ENCODE measurements at places on chromosomes 5 and 9.
A peak's percentile ranks its signal among the peaks of the same experiment; 100 is the strongest.

- no peak for DNase-seq
Measured at GRCh38 chr5:68225188-68225910, 9.8 kb downstream of the PIK3R1 start.

DNA sequence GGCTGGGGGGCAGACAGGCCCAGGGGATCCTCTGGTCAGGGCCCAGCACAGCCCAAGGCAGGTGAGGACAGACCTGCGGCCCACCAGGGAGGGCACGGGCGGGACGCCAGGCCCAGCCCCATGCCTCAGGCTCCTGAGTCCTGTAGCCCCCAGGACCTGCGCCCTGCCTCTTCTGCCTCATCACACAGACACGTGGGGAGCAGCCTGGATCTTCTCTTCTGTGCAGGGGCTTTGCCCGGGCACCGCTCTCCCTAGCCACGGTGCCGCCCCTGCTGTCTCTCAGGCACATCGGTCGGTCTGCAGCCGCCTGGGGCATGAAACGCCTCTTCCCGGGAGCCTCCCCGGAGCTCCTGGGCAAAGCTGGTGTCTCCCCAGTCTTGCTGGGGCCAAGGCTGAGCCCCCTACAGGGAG is 40.2 kb upstream of the EGFL7 start:
- no peak for DNase-seq

GRCh38 chr9:12766357-12766756 is 8.5 kb upstream of the LURAP1L start:
- DNase-seq, result no peak

- no peak for DNase-seq
Measured at GRCh38 chr5:141403387-141403786, 809 bp downstream of the PCDHGA9 start.

- DNase-seq, result no peak
Measured at GRCh38 chr9:118108971-118109370, 404.8 kb downstream of the TLR4 start.

DNA sequence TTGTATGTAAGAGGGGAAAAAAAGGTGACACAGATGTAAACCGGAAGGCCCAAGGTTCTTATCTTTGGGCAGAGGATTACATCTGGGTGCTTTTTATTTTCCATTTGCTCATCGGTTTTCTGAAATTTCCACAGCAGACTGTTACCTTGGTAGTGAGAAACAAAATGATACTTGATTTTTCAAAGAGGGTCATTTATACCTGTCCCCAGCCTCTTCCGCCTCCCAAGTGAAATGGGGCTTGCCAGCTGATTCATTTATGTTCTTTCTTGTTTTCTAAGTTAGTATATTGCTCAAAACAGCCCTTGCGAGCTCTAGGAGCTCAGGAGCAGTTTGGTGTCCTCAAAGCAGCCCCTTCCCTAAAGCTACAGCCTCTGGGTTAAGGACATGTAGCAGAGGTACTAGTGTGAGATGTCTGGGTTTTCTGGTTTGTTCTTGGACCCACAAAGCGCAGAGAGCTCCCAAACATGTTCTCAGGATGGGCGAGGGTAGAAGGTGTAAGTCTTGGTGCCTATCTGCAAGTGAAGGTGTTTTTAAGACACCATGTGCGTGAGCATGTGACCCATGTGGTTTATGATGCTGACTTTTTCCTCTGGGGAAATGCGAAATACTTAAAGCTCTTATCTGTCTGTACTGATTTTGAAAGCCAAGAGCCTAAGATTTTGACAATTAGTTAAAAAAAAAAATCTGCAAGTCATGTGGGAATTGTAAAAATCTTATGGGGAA is 38.3 kb downstream of the DAPK1 start:
- peak; percentile 56 for DNase-seq

DNA sequence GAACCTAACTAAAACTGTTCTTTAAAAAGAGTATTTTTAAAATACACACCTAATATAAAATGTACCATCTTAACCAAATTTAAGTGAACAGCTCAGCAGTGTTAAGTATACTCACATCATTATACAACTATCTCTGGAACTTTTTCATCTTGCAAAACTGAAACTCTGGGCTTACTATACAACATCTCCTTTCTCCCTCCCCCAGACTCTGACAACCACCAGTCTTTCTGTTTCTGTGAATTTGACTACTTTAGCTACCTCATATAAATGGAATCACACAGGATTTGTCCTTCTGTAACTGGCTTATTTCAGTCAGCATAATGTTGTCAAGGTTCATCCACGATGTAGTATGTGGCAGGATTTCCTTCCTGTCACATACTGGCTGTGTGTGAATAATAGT is 93.5 kb downstream of the FOXD1 start:
- DNase-seq, result no peak

DNA sequence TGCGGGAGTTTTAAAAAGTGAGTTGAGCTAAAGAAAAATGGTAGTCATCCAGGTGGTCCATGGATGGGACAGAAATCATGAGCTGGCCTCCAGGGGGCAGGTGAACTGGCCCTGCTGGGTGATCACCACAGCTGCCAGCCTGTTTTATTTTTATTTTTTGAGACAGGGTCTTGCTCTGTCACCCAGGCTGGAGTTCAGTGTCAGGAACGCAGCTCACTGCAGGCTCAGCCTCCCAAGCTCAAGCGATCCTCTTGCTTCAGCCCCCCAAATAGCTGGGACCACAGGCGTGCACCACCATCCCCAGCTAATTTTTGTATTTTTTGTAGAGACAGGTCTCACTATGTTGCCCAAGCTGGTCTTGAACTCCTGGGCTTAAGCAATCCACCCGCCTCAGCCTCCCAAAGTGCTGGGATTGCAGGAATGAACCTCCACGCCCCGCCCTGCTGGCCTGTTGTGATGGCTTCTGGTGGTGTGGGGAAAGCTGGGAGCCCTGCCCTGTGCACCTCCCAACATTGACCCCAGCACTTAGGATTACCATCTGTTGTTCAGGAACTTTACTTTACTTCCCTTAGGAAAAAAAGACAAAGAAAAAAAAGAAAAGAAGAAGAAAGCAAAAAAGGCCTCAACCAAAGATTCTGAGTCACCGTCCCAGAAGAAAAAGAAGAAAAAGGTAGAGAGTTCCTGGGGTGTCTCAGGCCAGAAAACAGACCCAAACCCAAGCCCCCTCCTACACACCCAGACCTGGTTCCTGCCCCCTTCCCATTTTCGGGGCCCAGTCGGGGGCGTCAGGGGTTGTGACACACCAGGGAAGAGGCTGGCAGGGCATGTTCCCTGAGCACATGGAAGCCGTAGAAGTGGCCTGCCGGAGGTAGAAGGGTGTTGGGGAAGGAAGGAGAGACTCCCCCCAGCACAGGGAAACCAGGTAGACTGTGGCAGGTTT is 14.7 kb downstream of the CD74 start:
- DNase-seq, result no peak

DNA sequence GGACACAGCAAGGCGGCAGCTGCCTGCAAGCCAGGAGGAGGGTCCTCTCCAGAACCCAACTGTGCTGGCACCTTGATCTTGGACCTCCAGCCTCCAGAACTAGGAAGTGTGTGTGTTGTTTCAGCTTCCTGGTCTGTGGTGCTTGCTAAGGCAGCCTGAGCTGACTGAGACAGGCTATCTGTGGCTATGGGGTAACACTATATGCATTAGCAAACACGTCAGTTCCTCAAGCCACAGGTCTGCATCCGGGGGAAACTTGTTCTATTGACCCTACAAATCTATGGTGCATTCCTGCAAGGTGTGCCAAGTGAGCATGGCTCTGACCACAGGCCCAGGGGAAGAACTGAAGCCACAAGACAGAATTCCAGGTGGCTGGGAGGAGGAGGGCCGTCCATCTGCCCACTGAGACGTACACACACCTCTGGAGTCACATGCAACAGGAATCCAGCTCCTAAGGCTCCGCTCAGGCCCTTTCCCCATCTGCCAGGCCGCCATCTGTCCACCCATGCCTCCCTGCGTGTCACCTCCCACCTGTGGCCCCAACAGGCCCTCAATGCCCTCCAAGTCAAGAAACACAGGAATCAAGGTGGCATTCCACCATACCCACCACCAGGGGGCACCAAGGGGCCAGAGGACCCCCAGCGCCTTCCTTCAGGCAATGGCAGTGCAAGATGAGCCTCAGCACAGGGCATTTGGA is 174.9 kb downstream of the ROR2 start:
- peak; percentile 83 for DNase-seq

- no peak for DNase-seq
Measured at GRCh38 chr5:93598091-93599000, 15.3 kb downstream of the NR2F1 start.

DNA sequence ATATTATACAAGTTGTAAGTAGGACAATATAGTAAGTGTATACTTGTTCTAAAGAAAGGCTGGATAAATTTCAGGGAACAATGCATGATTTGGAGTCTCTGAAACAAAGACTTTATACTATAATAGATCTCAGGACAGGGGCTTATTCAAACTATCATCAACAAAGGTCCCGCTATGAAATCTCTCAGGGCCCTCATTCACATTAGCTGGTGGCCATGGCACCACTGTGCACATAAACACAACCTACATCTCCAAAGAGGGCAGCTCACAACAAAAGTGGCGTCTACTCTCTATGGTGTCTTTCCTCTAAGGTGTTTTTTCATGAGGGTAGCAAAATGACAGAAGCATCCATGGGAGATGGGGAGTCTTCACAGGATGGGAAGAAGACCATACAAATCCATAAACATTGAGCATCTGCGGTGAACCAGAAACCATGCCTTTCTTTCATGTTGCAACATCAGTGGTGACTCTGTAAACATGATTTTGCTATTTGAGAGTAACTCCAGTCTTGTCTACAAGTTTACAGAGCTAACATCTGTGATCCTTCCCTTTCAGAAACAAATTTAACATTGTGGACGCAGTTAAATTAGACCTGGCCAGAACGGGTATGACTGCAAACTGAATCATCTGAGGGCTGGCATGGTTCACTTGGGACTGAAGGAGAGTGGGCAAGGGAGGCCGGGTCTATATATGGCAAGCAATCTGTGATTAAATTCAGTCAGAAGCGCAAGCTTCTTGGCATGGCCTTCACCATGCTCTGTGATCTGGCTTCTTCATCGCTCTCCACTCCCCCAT is 5.5 kb downstream of the TTLL11 start:
- no peak for DNase-seq

- no peak for DNase-seq
Measured at GRCh38 chr5:171715551-171715950, 70.1 kb upstream of the SMIM23 start.

- DNase-seq, result no peak
Measured at GRCh38 chr5:127412698-127413097, 104.7 kb upstream of the PRRC1 start.

- DNase-seq, result no peak
Measured at GRCh38 chr9:115999498-115999897, 154.1 kb upstream of the PAPPA start.

DNA sequence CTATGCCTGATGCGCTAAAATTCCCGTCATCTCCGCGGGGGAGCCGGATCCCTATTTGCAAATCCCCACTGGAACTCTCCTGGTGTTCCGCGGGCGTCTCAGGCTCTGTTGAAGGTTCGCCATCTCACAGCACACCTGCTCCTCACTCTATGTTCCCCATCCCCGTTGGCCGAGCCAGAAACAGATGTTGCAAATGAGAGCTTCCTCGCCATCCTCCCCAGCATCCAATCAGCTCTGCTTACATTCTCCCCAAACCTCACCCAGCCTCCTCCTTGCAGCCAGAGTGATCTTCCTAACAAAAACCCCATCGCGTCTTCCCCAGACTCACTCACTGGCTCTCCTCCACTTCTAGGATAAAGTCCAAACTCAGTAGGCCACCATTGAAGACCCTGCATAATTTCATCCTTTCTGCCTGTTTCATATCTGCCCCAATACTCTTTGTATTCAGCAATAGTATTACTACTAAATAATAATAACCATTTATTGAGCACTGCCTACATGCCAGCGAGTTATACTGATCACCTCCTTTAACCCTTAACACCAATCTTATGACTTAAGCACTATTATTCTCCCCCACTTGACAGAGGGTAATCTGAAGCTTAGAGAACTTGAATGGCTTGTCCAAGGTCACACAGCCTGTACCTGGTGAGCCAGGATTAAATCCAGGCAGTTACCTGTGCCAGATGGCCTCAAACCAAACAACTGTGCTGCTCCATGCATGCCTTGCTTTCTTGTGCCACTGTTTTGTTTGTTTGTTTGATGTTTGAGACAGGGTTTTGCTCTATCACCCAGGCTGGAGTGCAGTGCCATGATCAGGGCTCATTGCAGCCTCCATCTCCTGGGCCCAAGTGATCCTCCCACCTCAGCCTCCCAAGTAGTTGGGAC is 14.0 kb downstream of the AQP7 start:
- DNase-seq, result no peak

GRCh38 chr9:126965077-126965476 is 50.5 kb downstream of the RALGPS1 start:
- DNase-seq, result no peak

- DNase-seq, result no peak
Measured at GRCh38 chr5:154346427-154346826, 99.4 kb upstream of the SAP30L start.

DNA sequence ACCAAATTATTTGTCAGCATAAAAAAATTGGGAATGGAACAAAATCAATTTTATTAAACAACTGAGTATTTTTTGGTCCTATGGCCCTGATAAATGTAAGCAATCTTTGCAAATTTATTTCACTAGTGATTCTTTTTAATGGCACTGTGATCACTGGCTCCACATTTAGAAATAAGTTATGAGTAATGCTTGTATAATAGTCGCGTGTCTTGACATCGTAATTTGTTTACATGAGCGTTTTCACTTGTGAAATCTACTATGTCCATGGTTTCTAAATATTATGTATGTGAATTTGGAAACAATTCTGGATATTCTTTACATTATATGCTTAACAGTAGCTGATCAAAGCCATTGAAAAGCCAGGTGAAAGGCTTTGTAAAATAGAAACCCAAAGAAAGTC is 817.5 kb downstream of the EFNA5 start:
- no peak for DNase-seq

DNA sequence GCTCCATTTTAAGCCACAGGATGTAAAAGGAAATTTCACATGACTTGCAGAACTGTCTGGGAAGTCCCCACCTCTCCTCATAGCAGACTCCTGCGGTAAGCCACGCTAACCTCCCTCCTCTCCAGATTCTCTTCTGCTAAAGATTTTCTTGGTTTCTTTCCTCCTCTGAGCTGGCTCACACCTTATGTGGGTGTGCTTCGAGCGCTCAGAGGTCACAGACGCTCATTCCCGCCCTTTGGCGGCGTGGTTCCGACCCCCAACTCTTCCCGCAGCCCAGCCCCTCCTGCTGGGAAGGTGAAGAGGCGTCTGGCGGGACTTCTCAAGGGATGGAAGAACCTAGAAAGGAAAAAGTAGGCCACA is 32.9 kb upstream of the CDK20 start:
- peak; percentile 52 for DNase-seq

GRCh38 chr5:132850066-132850465 is 16.2 kb downstream of the GDF9 start:
- DNase-seq, result no peak

All from GM10248 (cell line).